ENCODE measurements at places on chromosomes 2 and 18.
A peak's percentile ranks its signal among the peaks of the same experiment; 100 is the strongest.

DNA sequence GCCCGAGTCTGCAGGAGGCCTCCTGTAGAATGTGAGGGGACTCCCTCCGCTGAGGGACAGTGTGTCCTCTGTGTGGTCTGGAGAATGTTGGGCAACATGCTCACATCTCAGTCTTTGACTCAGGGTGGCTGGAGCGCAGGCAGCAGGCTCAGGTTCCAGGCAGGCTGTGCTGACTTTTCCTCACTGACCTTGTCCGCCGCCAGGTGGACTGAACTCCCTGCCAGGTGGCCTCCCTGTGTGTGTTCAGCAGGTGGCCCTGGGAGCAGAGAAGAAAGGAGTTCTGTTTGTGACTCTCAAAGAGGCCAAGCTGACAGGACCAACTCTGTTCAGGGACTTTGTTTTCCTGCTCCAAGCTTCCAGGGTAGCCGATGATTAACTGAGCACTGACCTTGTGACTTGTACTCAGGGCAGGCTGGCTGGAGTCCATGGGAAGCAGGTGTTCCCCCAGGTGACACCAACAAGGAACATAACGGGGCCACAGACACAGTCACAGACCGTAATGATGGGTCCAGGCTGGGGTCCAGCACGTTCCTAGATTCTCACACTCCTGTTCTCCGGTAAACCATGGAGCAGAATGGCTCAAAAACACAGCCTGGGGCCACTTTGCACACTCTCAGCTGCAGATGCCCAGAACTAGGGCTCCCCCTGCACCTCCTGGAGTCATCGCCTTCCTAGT lies 439.8 kb downstream of the RNF144A start:
- DNase-seq, result no peak

DNA sequence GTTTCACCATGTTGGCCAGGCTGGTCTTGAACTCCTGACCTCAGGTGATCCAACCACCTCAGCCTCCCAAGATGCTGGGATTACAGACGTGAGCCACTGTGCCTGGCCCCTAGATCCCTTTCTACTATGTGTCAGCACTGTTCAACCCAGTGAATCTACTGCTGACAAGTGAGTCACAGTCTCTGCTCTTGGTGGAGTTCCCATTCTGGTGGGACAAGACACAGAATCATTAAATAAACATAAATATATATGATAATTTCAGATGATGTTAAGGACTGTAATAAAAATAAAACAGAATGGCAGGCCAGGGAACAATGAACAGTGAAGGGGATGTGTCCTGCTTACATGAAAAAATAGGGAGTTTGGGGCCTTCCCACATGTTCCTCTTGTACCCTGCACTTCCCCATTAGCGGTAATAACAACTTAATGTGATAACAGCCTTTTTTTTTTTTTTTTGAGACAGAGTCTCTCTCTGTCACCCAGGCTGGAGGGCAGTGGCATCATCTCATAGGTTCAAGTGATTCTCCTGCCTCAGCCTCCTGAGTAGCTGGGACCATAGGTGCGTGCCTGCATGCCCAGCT lies 112.2 kb downstream of the CPO start:
- DNase-seq, result no peak

GRCh38 chr2:170680172-170680941 lies 34.8 kb upstream of the SP5 start:
- peak; percentile 19 for DNase-seq

DNA sequence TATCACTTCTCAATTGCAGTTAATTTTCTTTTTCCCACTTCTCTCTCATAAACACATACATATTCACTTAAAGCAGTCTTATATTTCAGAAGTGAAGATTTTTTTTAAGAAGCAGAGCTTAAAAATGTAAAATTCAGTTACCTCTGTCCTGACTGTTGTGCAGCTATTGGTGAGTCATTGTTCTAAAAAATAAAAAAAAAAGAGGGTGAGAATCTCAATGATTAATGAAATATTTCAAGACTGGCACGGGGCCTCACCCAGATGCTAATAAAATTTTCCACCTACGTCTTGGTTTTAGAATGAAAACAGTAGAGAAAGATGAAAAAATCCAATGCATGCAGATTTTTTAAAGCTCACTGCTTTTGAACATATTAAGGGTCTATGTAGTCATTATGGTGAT lies 67.7 kb downstream of the RDH14 start:
- DNase-seq, result no peak

GRCh38 chr2:3243804-3244203 lies 133.8 kb downstream of the EIPR1 start:
- DNase-seq, result no peak
